Cardiac fibroblast (primary cell): ENCODE measurements at places on chromosomes 13 and 19.

DNA sequence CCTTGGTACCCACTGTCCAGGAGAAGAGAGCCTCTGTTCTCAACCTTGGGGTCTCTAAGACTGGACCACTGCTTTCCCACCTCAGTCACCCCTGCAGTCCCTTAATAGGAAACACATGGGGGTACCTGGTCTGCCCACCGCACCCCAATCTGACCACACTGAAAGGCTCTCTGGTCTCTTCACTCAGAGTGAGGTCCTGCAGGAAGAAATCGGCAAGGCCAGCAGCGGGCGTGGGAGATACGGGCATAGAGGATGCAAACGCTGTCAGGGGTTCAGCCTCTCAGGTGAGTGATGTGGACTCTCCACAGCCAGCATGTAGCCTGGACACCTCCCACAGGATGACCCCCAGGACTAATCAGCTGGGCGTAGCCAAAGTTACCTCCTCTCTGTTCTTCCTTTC is 3.5 kb downstream of the SIGLEC9 start:
- no peak for DNase-seq

GRCh38 chr19:1992759-1993260 is 22.7 kb downstream of the BTBD2 start:
- DNase-seq: no peak

- DNase-seq: no peak
These were observed 82.5 kb upstream of the MYCBP2 start for GRCh38 chr13:77409412-77409811.

GRCh38 chr13:33207615-33207961 is 78.0 kb downstream of the STARD13 start:
- peak; percentile 90 for DNase-seq
